Gastrocnemius medialis (tissue), 4 donors: ENCODE measurements at places on chromosomes 3 and 15. TPM values are rescaled to one million over a fixed set of nuclear protein-coding genes. Genes with fewer than 3 reads are reported as not detected.

Gene FBXO40
- 7.2 TPM for total RNA-seq

DNA sequence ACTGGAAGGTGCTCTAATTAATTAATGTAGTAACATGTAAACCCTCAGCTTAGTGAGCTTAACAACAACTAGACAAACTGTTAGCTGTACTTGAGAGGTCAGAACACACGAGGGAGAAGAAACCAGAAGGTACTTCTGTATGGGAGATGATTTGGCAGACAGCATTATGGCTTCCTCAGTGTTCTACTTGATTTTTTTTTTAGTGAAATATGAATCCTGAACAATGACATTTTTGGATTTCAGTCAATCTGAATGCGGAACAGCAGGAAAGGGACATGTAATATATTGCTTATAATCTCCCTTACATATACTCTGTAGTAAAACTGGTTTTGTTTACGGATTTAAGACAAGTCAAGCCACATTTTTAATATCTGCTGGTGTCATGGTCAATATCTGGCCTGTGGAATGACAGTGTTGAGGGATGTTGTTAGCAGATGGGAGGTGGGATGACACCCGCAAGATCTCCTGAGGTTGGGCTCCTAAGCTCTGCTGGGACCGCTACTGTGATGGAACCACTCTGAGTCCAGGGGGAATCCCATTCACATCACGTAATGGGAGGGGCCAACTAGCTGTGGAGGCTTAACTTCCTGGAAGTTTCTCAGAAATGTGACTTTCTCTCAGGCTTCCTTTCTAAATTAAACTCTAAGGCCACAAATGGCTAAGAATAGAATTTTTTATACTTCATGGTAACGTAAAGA lies 18.7 kb downstream of the TNFAIP8L3 start:
- no peak for DNase-seq

- DNase-seq: no peak
These were observed 13.6 kb upstream of the HRH1 start for GRCh38 chr3:11140713-11141104.

Gene GTF2A2
- total RNA-seq: 37.9 TPM

Gene LIPC
- total RNA-seq: 0.47 TPM

- no peak for DNase-seq
These were observed 68.5 kb downstream of the CCR4 start for GRCh38 chr3:33019981-33020380.

DNA sequence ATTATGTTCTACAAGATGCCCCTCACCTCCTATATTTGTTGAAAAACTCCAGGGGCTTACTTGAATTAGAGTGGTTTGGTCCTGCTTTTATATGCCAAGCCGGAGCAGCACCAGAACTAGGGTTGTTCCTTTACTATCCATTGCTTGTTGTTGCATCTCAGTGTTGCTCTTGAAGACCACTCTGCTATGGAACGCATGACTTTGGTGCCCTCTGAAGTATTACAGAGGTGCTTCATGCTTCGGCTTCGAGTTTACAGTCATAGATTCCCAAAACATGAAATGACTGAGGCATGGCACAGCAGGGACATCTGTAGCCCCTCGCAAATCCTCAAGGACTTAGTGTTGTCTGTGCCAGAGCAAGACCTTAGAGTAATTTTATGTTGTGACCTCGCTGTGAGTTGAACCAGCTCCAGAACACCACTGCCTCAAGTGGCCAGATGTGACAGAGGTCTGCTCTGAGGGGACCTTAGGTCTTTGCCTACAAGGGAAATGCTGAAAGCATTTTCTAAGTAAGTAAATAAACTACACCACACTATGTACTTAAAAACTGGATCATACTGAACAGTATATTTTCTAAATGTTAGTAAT lies 67.2 kb upstream of the SIAH2 start:
- no peak for DNase-seq

Gene PLIN1
- total RNA-seq: 1.8 TPM

GRCh38 chr15:99135194-99135593 lies 30.3 kb downstream of the SYNM start:
- peak; percentile 68 for DNase-seq

DNA sequence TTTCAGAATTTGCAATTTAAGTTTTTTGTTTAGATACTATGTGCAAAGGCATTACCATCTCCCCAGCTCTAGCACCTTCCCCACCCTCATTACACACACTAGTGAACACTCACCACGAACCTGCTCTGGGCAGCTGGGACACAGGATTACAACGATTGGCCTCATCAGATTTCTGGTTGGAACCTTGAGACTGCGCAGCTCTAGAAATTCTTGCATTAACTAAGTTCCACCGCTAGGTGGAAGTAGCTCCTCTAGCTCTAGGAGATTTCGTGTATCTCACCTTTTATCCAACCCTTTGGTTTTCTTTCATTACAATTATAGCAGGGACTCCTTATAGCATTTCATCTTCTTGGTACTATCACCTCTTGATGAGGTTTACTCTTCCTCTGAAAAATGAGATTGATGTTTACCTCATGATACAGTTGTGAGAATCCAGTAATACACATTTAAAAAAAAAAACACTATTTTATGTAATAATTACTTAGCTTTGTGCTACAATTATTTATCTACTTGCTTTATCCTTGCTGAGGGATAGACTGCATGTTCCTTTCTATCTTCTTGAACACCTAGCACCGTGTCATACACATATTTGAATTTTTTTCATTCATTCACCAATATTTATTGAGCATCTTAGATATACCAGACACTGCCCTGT lies 28.7 kb upstream of the PLOD2 start:
- no peak for DNase-seq

- DNase-seq: no peak
These were observed 102.7 kb upstream of the CHD2 start for GRCh38 chr15:92797168-92798052.

DNA sequence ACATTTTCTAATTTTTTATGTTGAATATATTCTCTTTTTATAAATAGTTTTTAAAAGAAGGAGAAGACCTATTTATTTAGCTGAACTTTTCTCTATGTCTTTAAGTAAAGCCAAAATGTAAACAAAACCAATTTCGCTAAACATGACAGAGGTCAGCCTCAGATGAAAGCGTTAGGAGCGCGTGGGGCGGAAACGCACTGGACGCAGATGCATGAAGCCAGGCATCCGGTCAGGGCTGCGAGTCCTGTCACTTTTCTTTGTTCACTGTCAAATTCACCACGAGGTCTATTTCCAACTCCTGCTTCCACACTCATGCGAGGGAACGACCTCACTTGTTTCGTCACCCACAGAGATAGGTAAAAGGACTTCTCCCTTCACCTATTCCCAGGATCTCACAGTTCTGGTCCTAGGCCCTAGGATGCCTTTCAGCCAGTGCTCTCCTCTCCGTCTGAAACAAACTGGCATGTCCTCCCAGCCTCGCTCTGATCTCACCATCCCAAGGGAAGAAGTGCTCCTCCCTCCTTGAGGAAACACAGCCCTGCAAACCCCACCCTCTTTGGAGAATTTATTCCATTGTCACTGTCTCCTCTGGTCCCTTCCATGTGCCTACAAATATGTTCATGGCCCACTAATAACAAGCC lies 57.9 kb downstream of the ITGB5 start:
- DNase-seq: no peak

DNA sequence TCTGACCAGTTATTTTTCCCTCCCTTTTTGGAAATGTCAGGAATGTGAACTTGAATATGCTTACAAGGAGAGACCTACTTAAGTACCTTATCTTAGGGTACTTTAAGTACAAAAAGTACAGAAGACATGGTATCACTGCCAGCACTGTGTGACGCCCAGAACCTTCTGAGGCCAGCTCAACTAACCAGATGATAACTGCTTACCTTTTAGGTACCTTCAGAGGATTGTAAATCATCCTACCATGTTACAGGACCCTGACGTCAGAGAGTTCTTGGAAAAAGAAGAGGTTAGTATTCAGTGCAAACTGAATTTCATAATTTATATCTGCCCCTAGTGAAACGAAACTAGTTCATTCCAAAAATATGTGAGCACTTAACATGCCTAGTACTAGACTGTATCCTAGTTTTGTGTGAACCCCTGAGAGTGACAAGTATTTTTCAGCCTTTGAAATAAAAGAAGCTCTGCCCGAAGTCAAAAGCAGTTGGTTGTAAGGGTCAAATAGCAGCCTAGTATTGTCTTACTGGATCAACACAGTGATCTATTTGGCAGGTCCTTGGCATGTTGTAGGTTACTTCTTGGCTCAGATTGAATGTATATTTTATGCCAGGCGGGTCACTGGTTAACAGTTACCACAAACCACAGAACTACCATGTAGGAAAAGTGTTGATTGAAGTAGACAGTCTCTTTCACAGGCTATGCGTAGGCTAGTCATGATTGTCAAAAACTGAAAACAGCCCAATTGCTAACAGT lies 23.8 kb upstream of the SNX22 start:
- DNase-seq: no peak

- no peak for DNase-seq
These were observed 19.5 kb upstream of the CXCR6 start for GRCh38 chr3:45923755-45924154.

- DNase-seq: no peak
These were observed 97.6 kb upstream of the VGLL3 start for GRCh38 chr3:87088430-87088992.

GRCh38 chr3:59280113-59280512 lies 230.3 kb upstream of the CFAP20DC start:
- DNase-seq: no peak

- DNase-seq: no peak
These were observed 86.9 kb upstream of the MEX3B start for GRCh38 chr15:82132742-82133141.
